ENCODE measurements at places on chromosomes 16 and 17. TPM values are rescaled to one million over a fixed set of nuclear protein-coding genes. Genes with fewer than 3 reads are reported as not detected.

- no peaks in the 10 kb centered on the region for H3K36me3 ChIP-seq
- H3K27me3 ChIP-seq = no peaks in the 10 kb centered on the region
- peak; percentile 50 for DNase-seq
- no peak overlapping the region for H3K27ac ChIP-seq
- H3K4me3 ChIP-seq = no peak overlapping the region
Observed at GRCh38 chr16:56866955-56867830, 2.2 kb downstream of the SLC12A3 start.

- no peaks in the 10 kb centered on the region for H3K36me3 ChIP-seq
- peak overlapping the region; percentile 58 for H3K4me3 ChIP-seq
- H3K27ac ChIP-seq = no peak overlapping the region
- no peak for DNase-seq
Observed at GRCh38 chr17:48996722-48997102, 473 bp upstream of the IGF2BP1 start.

The ZP2 gene
- not detected for total RNA-seq

DNA sequence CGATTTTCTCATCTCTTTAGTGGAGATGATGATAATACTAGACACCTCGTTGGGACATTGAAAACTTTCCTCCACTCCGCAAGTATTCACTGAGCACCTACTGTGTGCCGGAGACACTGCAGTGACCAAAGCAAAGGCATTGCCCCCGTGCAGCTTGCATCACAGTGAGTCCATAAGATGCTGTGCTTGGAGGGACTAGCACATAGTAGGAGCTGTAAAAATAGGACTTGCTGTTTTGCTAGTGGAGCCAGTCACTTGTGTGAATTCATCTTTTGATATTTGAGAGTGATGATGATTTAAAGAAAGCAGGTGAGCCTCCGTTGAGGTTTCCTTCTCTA is 5.3 kb upstream of the MAP2K3 start:
- no peak overlapping the region for H3K4me3 ChIP-seq
- no peak overlapping the region for H3K27ac ChIP-seq
- H3K4me1 ChIP-seq = peaks cover 34% of the 10 kb centered on the region
- no peaks in the 10 kb centered on the region for H3K36me3 ChIP-seq
- DNase-seq = no peak

- H3K27me3 ChIP-seq = no peaks in the 10 kb centered on the region
- DNase-seq = no peak
- no peaks in the 10 kb centered on the region for H3K36me3 ChIP-seq
Observed at GRCh38 chr17:18963126-18964017, 11.4 kb downstream of the SLC5A10 start.

The PYY gene
- total RNA-seq = not detected

The LPO gene
- not detected for total RNA-seq

DNA sequence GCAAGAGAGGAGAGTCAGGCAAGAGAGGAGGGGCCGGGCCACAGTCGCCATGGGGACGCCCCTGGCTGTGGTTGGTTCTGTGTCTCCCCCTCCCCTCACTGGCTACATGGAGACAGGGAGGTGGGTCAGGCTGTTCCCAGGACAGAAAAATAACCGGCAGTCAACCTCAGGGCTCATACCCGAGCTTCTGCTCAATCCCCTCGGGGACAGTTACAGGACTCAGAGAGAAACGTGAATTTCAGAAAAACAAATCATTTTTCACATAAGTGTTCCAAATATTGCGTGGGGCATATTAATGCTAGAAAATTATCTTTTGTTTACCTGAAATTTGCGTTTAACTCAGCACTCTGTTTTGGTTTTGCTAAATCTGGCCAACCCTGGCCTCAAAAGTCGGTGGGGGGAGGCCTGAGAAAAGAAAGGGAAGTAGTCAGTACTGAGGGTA is 22.2 kb upstream of the CPSF4L start:
- peaks cover 5% of the 10 kb centered on the region for H3K4me1 ChIP-seq
- no peak for DNase-seq
- H3K36me3 ChIP-seq = peaks cover 19% of the 10 kb centered on the region
- no peak overlapping the region for H3K27ac ChIP-seq
- no peaks in the 10 kb centered on the region for H3K27me3 ChIP-seq
- H3K4me3 ChIP-seq = no peak overlapping the region

The ZPBP2 gene
- not detected for total RNA-seq

The PPP1R27 gene
- under 0.01 TPM for total RNA-seq

GRCh38 chr16:81449899-81450608 is 5.4 kb downstream of the CMIP start:
- no peaks in the 10 kb centered on the region for H3K36me3 ChIP-seq
- no peak overlapping the region for H3K27ac ChIP-seq
- no peaks in the 10 kb centered on the region for H3K27me3 ChIP-seq
- peaks cover 2% of the 10 kb centered on the region for H3K4me1 ChIP-seq
- H3K4me3 ChIP-seq = no peak overlapping the region

GRCh38 chr16:81480606-81481206 is 36.1 kb downstream of the CMIP start:
- no peak overlapping the region for H3K27ac ChIP-seq
- no peaks in the 10 kb centered on the region for H3K27me3 ChIP-seq
- no peak for DNase-seq

GRCh38 chr17:60075981-60076380 is 2.7 kb downstream of the HEATR6 start:
- H3K4me1 ChIP-seq = peaks cover 7% of the 10 kb centered on the region
- no peak overlapping the region for H3K27ac ChIP-seq
- H3K27me3 ChIP-seq = no peaks in the 10 kb centered on the region
- peaks cover 5% of the 10 kb centered on the region for H3K36me3 ChIP-seq
- no peak overlapping the region for H3K4me3 ChIP-seq
- no peak for DNase-seq

- H3K36me3 ChIP-seq = no peaks in the 10 kb centered on the region
- H3K4me1 ChIP-seq = no peaks in the 10 kb centered on the region
- DNase-seq = no peak
- H3K27ac ChIP-seq = no peak overlapping the region
- no peak overlapping the region for H3K4me3 ChIP-seq
- no peaks in the 10 kb centered on the region for H3K27me3 ChIP-seq
Observed at GRCh38 chr16:359871-360697, 7.6 kb upstream of the AXIN1 start.

- peaks cover 26% of the 10 kb centered on the region for H3K36me3 ChIP-seq
- no peaks in the 10 kb centered on the region for H3K27me3 ChIP-seq
- H3K27ac ChIP-seq = no peak overlapping the region
- H3K4me1 ChIP-seq = no peaks in the 10 kb centered on the region
Observed at GRCh38 chr16:194516-194915, 14.3 kb downstream of the HBQ1 start.

GRCh38 chr17:81527591-81528383 is at the start of gene FSCN2:
Gene FSCN2 (plus strand): TSS chr17:81528377. CDS start chr17:81528532, 155 bp downstream.
- no peak for DNase-seq
- no peak within 1 kb of the TSS for H3K4me3 ChIP-seq
- peaks cover 4% of the 10 kb centered on the region for H3K27me3 ChIP-seq
- H3K36me3 ChIP-seq = no peaks in the 10 kb centered on the region
- peaks cover 2% of the 10 kb centered on the region for H3K4me1 ChIP-seq
- H3K27ac ChIP-seq = no peak within 1 kb of the TSS

- no peaks in the 10 kb centered on the region for H3K27me3 ChIP-seq
- H3K4me3 ChIP-seq = no peak overlapping the region
- peaks cover 32% of the 10 kb centered on the region for H3K36me3 ChIP-seq
- peaks cover 4% of the 10 kb centered on the region for H3K4me1 ChIP-seq
- DNase-seq = peak; percentile 75
Observed at GRCh38 chr17:29579866-29580771, 9.3 kb downstream of the GIT1 start.

DNA sequence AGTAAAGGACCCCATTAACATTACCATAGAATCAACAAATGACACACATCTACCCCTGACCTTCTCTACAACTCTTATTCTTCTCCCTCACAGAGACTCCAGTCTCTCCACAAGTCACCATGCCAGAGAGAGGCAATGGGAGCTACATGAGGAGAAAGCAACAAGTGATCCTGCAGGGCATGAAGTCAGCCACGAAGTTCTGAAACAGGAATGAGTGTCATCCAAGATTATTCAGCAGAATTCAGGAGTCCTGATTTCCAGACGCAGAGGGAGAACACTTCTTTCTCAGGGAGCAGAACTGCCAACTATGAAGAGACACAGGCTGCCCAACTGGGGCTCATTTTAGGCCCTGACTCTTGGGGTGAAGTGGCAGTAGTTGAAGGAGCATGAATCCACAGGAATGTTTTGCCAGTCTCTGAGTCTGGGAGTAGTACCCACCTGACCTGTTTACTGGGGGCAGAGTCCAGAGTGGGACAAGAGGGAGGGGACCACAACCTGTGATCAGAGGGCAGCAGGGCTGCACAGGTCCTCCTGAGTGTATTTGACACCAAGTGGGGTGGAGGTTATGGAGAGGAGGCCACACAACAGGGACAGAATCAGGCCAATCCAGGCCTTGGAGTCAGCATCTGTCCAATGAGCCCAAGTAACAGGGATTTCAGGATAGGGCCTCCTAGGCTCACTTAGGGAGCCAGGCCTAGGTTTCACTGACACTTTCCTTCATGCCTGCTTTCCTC is 2.4 kb upstream of the MTMR4 start:
- DNase-seq = no peak
- peak overlapping the region; percentile 85 for H3K27ac ChIP-seq
- peaks cover 2% of the 10 kb centered on the region for H3K36me3 ChIP-seq
- peak overlapping the region; percentile 76 for H3K4me3 ChIP-seq

The WFDC1 gene
- total RNA-seq = 34.0 TPM

The CD7 gene
- under 0.01 TPM for total RNA-seq

DNA sequence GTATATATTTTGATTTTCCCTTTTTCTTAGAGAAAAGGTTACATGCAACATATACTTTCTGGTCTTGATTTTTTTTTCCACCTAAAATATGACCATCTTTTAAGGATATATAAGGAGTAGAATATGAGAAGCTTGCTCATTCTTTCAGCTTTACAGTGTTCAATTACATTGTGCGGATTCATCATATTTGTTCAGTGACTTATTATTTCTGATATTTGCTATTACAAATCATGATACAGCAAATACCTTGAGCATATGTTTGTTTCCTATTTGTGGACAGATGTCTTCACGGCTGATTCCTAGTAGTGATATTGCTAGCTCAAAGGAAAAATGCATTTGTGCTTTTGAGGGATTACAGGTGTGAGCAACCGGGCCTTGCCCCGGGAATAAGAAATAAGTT is 18.1 kb downstream of the KATNIP start:
- H3K27ac ChIP-seq = no peak overlapping the region
- no peak overlapping the region for H3K4me3 ChIP-seq
- no peak for DNase-seq
- H3K4me1 ChIP-seq = no peaks in the 10 kb centered on the region

DNA sequence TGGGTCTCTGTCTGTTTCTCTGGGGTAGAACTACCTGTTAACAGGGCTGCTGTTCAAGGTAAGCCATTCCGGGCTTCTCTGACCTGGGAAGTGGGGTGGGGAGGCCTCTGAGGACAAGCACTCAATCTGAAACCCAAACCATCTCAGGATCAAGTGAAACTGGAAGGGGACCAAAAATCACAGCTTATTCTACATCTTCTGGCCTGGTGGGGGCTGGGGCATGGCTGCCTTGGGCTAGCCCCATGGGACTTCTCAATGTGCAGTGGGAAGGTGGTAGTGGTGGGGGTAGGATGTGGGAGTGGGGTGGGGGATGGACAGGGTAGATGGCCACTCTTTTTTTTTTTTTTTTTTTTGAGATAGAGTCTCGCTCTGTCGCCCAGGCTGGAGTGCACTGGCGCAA is 5.5 kb downstream of the FLOT2 start:
- H3K27ac ChIP-seq = no peak overlapping the region
- peaks cover 9% of the 10 kb centered on the region for H3K4me1 ChIP-seq
- H3K36me3 ChIP-seq = peaks cover 3% of the 10 kb centered on the region
- DNase-seq = no peak

The ANTKMT gene
- 31.5 TPM for total RNA-seq

GRCh38 chr17:16652847-16653366 is 743 bp downstream of the ZNF624 start:
- H3K36me3 ChIP-seq = no peaks in the 10 kb centered on the region
- H3K4me3 ChIP-seq = peak overlapping the region; percentile 87
- peaks cover 3% of the 10 kb centered on the region for H3K4me1 ChIP-seq
- H3K27ac ChIP-seq = peak overlapping the region; percentile 77
- peak; percentile 17 for DNase-seq

- no peak overlapping the region for H3K27ac ChIP-seq
- no peak for DNase-seq
- H3K27me3 ChIP-seq = no peaks in the 10 kb centered on the region
- no peak overlapping the region for H3K4me3 ChIP-seq
Observed at GRCh38 chr16:69561901-69562300, 3.9 kb upstream of the NFAT5 start.

- no peaks in the 10 kb centered on the region for H3K36me3 ChIP-seq
- H3K27ac ChIP-seq = no peak overlapping the region
- H3K4me1 ChIP-seq = no peaks in the 10 kb centered on the region
- DNase-seq = no peak
- peaks cover 9% of the 10 kb centered on the region for H3K27me3 ChIP-seq
- H3K4me3 ChIP-seq = no peak overlapping the region
Observed at GRCh38 chr17:29045734-29046472, 3.0 kb downstream of the PIPOX start.

DNA sequence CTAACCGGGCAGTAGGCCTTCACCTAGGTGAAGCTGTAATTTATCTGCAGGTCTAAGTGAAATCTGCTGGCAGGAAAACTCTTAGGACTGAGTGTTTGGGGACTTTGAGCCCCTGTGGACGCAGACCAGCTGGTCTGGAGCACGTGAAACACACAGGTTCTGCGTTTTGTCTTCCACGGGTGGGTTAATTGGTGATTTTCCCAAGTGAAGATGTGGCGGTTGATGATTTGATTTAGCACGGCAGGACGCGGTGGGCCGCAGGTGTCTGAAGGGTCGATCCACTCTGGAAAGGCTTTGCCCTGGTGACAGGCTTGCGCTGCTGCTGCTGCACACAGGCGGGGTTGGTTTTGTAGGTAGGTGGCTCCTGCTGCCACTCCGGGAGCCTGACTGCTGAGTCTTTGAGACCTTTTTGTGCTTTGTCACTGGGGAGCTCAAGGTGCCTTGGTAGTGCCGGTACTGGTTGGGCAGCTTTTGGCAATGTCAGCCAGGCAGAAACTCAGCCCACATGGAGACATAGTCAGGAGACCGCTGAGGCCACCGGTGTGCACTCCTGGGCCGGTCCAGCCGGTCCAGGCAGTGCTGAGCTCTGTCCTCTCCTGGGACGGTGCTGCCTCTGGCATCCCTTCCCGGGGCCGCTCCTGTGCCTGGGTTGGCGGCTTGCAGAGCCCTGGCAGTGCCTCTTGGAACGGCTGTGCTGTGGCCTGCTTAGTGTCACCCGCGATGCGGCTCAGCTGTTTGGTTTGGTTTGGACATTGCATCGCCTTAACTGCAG is 2.3 kb downstream of the BAIAP2 start:
- H3K36me3 ChIP-seq = peaks cover 2% of the 10 kb centered on the region
- H3K4me1 ChIP-seq = peaks cover 9% of the 10 kb centered on the region
- H3K27me3 ChIP-seq = no peaks in the 10 kb centered on the region

GRCh38 chr16:2963723-2964474 is at the start of gene KREMEN2:
Gene KREMEN2 (plus strand): TSS chr16:2964275. CDS start chr16:2964521, 246 bp downstream.
- H3K27me3 ChIP-seq = peaks cover 51% of the 10 kb centered on the region
- no peak for DNase-seq
- no peak within 1 kb of the TSS for H3K27ac ChIP-seq
- no peaks in the 10 kb centered on the region for H3K36me3 ChIP-seq
- H3K4me1 ChIP-seq = peaks cover 2% of the 10 kb centered on the region

GRCh38 chr17:65446043-65446442 is 115.4 kb downstream of the AXIN2 start:
- peaks cover 9% of the 10 kb centered on the region for H3K27me3 ChIP-seq
- H3K36me3 ChIP-seq = no peaks in the 10 kb centered on the region
- H3K4me3 ChIP-seq = no peak overlapping the region
- H3K27ac ChIP-seq = no peak overlapping the region
- no peak for DNase-seq

Measured in fibroblast of lung (primary cell).